Astrocyte (in vitro differentiated cells and primary cell): ENCODE measurements at places on chromosomes 2 and 18.

DNA sequence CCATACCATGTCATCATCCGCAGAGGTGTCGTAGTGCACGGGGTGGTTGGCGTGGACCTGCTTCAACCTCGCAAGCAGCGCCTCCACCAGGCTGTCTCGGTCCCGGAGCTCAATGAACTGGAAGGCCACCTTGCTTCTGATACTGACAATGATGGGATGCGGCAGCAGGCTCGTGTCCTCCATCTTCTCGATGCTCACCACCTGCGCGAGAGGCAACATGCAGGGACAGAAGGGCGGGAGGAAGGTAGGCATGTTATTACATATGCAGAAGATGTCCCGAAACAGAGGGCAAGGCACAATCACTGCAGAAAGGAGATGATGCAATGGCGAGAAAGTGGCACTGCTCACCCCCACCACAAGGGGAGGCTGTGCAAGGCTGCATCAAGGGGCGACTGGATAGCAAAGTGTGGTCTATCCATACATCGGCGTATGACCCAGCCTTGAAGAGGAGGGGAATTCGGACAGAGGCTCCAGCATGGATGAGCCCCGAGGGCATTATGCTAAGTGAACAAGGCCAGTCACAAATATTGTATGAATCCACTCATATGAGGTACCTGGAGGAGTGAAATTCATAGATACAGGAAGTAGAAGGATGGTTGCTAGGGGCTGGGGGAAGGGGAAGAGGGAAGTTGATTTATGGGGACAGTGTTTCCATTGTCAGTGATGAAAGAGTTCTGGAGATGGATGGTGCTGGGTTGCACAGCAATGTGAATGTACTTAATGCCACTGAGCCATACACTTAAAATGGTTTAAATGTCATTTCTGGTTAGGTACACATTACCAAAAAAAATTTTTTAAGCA, 36.6 kb downstream of the RPL31 start:
- DNase-seq, result no peak

DNA sequence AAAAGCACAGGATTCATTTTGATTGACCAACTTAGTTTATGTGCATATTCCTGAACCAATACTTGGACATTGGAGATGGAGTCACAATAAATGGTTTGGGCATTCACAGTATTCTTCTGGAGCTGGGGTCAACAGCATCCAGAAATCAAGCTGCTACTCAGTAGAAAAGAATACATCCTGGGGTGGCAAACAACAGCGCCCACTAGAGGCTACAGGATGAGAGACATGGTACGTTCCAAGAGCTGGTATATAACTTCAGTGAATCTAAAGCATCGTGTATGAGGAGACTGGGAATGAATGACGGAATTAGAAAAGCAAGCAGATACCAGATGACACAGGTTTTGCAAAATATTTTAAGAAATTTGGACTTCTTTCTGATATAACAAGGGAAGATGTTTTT, 142.9 kb upstream of the FIGN start:
- DNase-seq, result no peak

DNA sequence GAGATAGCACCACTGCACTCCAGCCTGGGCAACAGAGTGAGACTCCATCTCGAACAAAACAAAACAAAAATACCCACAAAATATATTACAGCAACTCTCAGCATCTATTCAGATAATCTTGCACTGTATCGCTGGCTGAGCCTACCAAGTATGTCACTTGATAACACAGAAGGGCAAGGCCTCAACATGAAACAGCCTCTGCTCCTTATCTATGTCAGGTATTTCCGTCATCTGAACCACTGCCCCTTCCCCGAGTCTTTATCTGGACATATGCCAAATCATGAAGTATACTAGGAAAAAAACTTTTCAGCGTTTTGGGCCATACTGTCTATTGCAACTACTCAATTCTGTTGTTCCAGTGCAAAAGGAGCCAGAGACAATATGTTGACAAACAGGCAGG, 17.7 kb downstream of the PDIA6 start:
- no peak for DNase-seq

DNA sequence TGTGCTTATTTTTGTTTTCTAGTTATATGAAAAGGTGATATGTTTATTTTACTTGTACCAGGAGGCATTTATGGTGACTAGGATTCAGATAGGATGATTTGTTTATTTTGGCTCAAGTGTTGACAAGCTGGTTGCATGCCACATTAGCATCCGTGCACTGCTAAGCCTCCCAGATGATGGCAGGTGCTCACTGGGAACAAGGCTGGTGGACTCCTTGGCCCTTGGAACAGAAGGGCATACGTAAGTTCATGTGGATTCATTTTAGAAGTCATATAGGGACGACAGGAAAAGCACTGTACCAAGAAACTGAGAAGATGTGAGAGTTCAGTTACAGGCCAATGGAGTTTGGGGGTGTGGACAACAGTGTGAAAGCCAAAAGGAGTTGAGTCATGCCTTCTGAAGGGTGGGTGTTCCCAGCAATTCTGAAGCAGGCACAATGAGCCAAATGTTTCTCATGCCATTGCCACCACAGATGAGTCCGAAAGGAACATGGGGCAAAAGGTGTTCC, 166.2 kb downstream of the PHLPP1 start:
- peak; percentile 98 for DNase-seq

GRCh38 chr2:109648041-109648527, 33.9 kb downstream of the SOWAHC start:
- peak; percentile 28 for DNase-seq

DNA sequence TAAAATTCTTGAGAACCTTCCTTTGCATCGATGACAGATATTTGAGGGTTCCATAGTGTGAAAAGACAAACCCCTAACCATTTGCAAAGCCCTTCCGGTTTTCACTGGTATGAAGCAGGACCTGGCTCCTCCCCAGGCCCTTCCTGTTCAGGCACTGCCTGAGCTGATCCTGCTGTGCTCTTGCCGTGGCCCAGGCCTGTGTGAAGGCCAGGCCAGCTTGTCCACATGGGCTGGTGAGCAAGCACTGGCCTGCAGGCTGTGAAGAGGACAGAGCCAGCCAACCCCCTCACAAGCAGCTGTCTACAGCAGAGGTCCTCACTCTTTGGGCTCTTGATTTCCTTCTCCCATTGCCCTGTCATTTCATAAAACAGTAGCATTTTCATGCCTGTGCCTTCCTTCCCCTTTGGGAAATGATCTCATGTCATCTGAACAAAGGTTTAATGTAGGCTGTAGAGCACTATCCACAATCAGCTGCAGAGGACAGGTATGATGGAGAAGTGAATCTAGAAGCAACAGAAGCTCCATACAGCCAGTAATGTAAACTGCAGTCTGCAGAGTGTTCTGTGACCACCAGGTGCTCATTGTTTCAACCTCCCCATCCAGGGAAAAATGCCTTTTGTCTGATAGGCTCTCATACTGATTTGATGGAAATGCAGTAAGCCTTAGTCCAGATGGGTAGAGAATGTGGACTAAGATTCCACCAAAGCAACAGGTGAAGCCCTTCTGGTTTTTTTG, 19.8 kb downstream of the MPHOSPH10 start:
- no peak for DNase-seq

DNA sequence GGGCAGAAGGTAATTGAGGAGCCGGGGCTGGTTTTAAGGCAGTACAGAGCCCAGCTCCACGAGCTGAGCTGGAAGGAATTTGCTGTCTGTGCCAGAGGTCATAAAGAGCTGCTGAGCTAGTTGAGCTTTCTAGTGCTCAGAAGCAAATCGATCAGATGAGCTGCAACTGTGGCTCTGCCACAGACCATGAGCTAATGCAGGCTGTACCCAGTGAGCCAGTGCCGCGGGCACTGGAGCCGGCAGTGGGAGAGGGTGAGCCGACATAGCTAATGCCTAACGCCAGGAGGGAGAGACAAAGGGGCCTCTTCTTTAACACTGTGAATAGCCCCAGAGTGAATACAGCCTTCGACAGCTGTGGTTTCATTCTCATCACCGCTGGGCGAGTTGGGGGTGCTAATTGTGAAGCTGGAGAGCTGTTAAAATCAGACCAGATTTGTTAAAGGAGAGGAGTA, 410.1 kb upstream of the TCF4 start:
- peak; percentile 49 for DNase-seq

GRCh38 chr2:33042819-33043218, 96.1 kb downstream of the LTBP1 start:
- DNase-seq, result no peak

GRCh38 chr2:207238831-207239701, 73.3 kb upstream of the KLF7 start:
- DNase-seq, result peak; percentile 100

DNA sequence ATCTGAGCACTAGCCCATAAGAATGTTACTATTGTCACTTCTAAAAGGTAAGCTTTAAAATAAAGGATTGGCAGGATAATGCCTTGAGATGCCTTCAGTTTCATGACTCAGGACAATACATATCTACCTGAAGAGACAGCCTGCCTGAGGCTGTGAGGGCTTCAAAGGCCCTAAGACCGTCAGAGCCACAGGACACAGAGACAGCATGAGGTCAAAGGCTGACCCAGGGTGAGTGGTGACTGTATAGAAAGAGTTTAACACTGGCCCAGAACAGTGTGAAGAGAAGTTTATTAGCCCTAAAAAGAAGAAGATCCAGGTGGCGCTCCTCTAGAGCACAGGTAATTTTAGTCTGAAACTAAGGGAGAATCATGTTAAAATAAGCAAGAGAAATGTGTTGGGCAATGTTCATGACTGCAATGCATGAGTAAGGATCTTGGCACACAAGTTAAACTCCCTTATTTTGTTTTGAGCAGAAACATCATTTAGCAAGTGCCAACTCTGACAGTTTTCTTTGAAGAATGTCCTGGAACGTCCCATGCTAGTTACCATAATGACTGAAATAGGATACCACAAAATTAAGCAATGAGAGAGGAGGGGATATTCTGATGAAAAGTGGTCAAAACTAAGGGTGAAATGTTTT, 78.1 kb upstream of the FAM110C start:
- DNase-seq, result no peak

- peak; percentile 44 for DNase-seq
These were observed 12.3 kb downstream of the KCTD1 start for GRCh38 chr18:26536032-26536431.

DNA sequence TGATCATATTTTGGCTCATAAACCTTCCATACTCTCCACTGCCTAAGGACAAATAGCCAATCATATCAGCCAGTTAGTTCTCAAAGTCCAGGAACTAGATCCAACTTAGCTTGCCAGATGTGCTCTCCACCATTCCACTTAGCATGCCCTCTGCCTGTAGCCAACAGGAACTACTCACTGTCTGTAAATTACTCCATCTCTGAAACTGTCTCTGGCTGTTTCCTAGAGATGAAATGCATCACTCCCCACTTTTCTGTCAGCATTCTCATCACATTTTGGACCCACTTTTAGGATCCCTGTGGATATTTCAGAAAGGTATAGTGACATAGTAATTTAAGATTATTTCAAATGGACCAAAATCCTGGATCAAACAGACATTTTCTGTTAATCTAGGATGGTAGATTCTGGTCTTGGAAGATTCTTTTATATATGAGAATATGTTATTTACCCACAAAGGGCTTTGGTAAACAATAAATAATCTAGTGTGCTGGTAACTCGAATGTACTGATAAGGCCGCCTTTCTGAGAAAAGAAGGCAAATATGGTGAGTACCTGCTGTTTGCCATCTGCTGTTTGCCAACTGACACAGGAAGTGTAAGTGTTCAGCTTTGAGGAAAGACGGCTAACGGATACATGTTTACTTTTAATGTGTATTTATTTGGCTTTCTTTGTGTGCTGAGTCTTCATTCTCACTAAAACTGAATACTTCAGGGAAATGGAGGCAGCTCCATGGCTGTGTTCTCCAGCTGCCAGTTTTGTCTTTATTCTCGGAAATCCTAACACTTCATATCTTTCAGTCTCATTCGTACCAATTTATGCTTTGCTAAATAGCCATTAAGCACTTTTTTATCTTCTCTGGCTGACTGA, 79.5 kb downstream of the EVA1A start:
- no peak for DNase-seq

- no peak for DNase-seq
These were observed 733.3 kb downstream of the SUCLG1 start for GRCh38 chr2:83725735-83726134.

DNA sequence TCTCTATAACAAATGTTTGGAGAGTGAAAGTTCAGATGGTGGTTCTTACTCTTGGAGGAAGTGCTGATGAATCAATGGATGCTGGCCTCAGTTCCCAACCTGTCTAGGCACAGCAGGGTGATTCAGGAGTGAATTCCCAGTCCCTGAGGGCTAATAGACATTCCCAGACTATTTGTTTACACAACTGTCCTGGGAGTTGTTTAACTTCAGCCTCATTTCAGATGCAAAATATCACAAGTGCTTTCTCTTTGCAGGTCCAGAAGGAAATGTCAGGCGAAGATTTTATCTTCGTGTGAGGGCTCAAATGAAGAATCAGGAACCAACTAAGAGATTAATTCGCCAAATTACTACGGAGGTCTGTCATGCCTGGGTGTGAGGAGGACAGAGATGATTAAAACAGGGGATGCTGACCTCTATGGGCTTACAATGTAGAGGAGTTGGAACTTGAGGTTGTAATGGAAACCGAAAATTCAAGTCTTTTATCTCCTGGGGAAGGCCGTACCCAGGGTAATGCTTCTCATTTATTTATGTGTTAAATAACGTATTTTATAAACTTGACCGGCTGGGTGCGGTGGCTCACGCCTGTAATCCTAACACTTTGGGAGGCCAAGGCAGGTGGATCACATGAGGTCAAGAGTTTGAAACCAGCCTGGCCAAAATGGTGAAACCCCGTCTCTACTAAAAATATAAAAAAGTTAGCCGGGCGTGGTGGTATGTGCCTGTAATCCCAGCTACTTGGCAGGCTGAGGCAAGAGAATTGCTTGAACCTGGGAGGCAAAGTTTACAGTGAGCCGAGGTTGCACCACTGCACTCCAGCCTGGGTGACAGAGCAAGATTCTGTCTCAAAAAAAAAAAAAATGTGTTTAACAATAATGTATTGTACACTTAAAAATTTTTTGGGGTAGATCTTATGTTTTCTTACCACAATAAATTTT, 38.7 kb upstream of the SLC1A4 start:
- DNase-seq, result peak; percentile 25

DNA sequence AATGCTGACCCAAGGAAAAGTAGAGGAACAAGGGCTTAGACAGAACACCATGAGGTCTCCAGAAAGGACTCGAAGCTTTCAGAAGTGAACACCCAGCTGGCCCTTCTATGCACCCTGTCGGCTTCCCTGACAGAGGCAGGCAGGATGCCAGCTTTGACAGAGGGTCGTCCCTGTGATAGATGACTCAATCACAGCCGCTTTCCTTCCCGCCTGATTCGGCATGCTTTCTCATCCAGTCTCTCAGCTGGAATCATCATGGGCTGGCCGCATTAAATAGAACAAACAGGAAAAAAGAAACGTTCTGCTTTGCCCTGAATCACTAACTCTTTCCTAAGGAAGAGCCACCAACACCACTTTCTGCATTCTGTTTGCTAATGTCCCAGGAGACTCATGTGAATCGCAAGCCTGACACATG, 140.3 kb upstream of the RAB12 start:
- DNase-seq, result peak; percentile 41
